Stimulated activated CD4-positive, alpha-beta T cell treated with anti-CD3 and anti-CD28 coated beads, Interleukin-15, amount 100 ng/mL, for 24 hours (primary cell): ENCODE measurements at places on chromosomes 16 and 17.

- DNase-seq = no peak
These were observed 53.6 kb downstream of the RMI2 start for GRCh38 chr16:11398851-11399250.

- peak; percentile 34 for DNase-seq
These were observed 19.3 kb downstream of the CD2BP2 start for GRCh38 chr16:30335598-30336474.

DNA sequence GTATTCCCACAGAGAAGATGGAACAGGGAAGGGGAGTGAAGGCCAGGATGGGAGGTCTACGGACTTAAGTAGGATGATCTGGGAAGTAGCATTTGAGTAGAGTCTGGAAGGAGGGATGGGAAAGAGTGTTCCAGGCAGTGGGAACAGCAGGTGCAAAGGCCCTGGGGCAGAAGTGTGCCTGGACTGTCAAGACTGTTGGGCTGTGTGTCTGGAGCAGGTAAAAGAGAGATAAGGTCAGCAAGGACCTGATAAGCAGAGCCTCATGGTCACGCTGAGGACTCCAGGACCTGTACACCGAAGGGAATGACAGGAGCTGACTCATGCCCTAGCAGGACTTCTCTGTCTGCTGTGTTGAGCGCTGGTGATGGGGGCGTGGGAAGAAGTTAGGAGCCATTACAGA is 723 bp upstream of the CARD14 start:
- no peak for DNase-seq

DNA sequence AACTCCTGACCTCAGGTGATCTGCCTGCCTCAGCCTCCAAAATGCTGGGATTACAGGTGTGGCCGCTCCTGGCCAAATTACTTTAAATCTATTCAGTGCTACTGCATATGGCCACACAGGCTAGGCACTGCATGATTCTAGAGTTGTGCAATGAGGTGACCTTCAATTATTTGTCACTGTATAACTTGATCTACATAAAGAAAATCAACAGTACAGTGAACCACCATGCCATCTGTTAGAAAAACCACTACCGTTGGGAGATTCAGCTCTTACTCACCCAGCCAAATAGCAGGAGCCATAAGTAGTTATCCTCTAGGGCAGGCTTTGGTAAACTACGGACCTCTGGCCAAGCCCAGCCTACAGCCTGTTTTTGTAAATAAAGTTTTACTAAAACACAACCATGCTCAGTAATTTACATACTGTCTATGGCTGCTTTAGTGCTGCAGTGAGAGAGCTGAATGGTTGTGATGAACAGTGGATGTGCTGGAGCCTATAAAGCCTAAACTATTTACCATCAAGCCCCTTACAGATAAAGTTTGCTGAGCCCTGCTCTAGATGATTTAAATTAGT is 40.7 kb upstream of the TANC2 start:
- DNase-seq = no peak

DNA sequence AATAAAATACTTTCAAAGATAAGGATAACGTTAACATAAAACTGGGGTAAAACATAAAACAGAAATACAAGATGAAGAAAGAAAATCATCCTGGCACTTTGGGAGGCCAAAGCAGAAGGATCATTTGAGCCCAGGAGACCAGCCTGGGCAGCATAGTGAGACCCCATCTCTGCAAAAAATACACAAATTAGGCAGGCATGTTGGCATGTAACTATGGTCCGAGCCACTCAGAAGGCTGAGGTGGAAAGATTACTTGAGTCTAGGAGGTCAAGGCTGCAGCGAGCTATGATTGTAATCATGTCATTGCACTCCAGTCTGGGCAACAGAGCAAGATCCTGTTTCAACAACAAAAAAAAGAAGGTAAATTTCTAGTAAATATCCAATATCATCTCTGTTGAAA is 19.6 kb downstream of the TAT start:
- no peak for DNase-seq

GRCh38 chr17:77609553-77610517 is 348.7 kb upstream of the TNRC6C start:
- peak; percentile 71 for DNase-seq

- DNase-seq = no peak
These were observed 11.8 kb downstream of the HASPIN start for GRCh38 chr17:3735515-3735914.

GRCh38 chr16:67893743-67894399 is 817 bp downstream of the PSKH1 start:
- DNase-seq = no peak

GRCh38 chr16:88455610-88456355 is 2.7 kb downstream of the ZFPM1 start:
- peak; percentile 89 for DNase-seq

DNA sequence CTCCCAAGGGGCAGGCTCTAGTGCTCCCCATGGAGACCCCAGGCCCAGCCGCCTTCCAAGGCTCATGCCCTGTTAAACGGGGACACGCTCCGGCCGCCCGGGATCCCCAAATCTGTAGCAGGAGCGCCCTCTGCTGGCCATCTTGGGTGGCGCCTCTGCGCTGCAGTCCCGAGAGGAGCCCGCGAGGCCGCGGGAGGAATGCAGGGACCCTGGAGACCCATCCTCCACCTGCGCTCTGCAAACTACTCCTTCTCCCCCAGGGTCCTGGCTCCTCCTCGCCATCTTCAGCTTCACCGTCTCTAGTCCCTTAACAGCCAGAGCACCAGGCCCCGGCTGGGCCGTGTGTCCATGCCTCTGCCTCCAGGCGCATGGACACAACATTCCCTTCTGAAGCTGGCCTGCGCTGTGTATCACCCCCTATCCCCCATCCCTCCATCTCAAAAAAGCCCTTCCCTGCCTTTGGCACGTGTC is 23.6 kb upstream of the KRT17 start:
- DNase-seq = peak; percentile 94

- no peak for DNase-seq
These were observed 7.6 kb upstream of the BAIAP3 start for GRCh38 chr16:1325673-1326371.

DNA sequence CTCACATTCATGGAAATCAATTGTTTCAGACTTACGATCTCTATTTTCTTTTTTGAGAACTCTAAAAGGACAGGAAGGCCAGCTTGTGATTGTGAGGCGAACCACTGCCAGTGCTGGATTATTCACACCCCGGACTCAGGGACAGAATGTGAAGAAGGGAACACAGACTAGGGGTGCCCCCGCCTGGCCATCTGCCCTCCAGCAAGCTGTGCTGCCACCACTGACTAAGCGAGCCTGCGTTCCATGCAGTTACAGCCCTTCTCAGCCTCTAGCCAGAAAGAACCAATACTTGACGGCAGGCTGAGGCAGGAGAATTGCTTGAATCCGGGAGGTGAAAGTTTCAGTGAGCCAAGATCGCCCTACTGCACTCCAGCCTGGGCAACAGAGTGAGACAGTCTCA is 2.8 kb downstream of the HAGH start:
- peak; percentile 24 for DNase-seq

GRCh38 chr17:72617557-72617956 is 474.9 kb downstream of the SLC39A11 start:
- DNase-seq = no peak

GRCh38 chr17:14334919-14335318 is 34.0 kb downstream of the HS3ST3B1 start:
- no peak for DNase-seq

GRCh38 chr16:67884684-67885083 is at the start of gene NRN1L:
TSS of gene NRN1L (plus strand) at chr16:67884885. CDS start at chr16:67884904, 19 bp downstream.
- no peak for DNase-seq

DNA sequence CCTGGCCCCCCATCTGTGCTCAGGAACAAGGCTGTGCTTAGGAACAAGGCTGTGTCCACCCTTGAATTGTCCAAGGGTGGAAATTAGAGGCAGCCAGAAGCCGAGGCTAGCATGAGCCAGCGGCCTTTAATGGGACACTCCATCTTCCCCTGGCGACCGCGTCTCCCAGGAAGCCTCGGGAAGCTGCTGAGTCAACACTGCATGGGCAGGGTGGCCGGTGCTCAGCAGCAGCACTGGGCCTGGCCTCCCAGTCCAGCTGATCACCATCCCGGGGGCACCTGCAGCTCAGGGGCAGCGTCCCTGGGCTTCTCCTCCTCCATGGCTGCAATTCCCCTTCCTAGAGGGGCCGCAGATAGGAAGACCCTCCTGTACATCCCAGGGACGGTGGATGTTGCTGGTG is 180.8 kb downstream of the ENGASE start:
- DNase-seq = no peak

DNA sequence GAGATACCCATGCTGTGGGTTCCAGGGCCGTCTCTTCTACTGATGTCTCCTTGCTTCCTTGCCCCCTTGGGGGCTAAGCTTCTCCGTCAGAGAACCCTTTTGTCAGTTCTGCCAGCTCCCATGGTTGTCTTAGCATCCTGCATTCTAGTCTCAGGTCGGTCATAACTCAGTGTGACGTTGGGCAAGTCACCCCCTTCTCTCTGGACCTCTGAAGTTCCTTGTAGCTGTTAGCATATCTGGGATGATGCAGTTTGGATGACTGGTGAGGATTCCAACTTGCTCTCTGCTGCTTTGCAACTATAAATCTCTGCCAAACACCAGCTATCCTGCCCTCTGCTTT is 8.9 kb upstream of the MYL4 start:
- no peak for DNase-seq

DNA sequence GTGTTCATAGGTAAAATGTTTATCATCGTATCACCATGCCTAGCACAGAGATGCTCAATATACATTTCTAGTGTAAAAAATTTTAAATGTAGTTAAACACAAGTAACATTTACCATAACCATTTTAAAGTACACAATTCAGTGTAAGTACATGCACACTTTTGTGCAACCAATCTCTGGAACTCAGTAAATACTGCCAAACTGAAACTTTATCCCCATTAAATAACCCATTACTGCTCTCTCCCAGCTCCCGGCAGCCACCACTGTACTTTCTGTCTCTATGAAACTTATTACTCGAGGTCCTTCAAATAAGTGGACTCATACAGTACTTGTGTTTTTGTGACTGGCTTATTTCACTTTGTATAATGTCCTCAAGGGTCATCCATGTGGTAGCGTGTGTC is 29.0 kb downstream of the RMI2 start:
- no peak for DNase-seq

GRCh38 chr16:87060034-87060986 is 256.9 kb downstream of the C16orf95 start:
- DNase-seq = no peak

- DNase-seq = no peak
These were observed 800 bp downstream of the FXR2 start for GRCh38 chr17:7613769-7614424.

DNA sequence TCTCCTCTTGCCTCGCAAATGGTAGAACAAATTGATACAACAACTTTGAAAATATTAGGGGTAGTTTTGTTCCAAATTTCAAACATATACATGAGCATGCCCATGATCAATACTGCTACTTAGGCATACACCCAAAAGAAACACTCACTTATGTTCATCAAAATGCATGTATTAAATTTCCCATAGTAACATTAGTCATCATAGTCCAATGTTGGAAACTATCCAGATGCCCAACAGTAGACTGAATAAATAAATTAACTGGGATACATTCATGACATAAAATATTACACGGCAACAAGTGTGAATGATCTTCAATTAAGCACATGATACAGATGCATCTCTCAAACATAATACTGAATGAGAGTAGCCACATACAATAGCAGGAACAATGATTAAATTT is 391.6 kb downstream of the CDH11 start:
- no peak for DNase-seq

DNA sequence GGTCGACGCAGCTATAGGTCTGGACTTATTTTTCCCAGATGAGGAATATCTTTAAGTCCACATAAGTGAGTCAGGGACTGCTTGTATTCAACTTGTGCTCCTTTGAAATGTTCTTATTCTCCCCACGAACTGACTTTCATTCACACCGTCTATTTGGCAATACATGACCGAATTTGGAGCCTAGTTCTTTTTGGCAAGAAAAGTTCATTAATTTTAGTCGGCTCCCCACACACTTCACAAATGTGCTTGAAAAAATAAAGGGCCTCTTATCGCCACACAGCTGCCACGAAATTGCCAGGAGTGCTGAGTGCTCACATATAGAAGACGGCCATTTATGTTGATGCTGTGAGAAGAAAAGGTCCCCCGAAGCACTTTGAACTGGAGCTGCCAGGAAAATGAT is 152.6 kb downstream of the PRKCA start:
- DNase-seq = no peak

DNA sequence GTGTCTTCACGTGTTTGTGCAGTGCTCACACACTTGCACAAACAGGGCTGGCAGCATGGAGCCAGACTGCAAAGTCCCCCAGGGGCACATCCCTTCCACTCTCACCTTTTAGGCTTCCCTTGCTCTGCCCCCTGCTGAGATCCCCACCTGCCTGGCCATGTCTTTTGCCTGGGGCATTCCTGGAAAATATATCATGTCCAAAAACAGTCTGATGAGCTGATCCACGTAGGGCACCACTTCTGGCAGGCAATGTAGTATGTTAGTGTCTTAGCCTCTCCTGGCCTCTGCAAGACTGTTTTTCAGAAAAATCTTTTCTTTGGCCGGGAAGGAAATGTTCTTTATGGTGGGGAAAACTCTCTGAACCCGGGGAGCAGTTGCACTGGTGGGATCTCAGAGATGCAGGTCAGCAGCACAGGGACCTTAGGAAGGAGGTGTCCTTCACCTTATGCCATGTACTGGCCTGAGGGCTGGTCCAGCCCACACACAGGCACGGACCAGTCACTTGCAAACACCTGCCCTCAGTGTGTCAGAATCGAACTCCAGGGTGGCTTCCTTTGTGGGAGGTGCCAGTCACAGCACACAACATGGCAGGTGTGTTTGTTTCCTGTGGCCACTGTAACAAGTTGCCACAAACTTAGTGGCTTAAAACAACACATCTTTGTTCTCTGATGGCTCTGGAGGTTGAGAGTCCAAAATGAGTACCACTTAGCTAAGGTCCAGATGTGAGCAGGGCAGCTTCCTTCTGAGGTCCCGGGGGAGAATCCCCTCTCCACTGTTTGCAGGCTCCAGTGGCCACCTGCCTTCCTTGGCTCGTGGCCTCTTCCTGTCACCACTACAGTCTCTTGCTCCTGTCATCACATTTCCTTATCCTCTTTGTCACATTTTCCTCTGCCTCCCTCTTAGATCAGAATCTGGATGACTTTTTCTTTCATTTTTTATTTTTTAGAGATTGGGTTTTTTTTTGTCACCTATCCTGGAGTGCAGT is 46.6 kb downstream of the MPRIP start:
- DNase-seq = no peak

GRCh38 chr16:23014592-23014991 is 134.7 kb downstream of the USP31 start:
- no peak for DNase-seq

DNA sequence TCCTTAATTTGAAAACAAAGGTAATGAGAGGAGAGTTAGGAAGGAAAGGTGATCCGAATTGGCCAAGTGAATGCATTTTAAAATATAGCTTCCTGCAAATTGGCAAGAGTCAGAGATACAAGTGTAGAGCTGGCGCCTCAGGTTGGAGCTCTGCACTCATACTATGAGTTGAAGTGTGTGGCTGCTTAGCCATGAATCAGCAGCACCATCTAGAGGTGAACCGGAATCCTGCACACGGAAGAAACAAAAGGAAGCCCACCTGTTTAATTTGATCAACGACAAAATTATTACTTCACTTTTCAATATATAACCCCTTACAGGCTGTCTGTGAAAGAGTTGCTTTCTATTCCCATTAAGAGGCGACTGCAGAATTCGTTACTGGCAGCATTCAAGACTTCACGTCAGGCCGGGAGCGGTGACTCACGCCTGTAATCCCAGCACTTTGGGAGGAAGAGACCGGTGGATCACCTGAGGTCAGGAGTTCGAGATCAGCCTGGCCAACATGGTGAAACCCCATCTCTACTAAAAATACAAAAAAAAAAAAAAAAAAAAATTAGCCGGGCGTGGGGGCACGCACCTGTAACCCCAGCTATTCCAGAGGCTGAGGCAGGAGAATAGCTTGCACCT is 1253.7 kb upstream of the CDH8 start:
- DNase-seq = peak; percentile 2
